Cardiac fibroblast (primary cell): ENCODE measurements at places on chromosomes 1 and 21.

- DNase-seq = no peak
Measured at GRCh38 chr1:56561227-56562019, 17.9 kb downstream of the PLPP3 start.

DNA sequence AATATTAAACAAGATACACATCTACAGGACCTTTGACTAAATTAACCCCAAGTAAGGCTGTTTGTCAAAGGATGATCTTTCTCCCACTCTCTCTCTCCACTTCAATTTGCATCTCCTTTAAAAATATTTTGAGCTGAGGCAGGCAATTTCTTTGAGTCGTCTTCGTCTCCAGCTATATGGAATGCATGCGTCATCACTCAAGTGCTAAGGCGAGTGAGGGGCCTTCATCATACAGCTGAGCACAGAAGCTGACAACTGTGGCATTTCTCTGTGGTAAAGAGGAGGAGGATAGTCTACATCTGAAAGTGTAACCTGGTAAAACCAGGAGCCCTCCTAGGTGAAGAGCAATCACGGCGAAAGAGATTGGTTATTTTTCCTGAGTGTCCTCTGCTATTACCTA, 7.6 kb downstream of the EPHX4 start:
- DNase-seq = peak; percentile 18

- DNase-seq = no peak
Measured at GRCh38 chr1:94593611-94594010, 52.1 kb upstream of the F3 start.

GRCh38 chr1:227922501-227923352, 25.0 kb downstream of the WNT9A start:
- DNase-seq = no peak

DNA sequence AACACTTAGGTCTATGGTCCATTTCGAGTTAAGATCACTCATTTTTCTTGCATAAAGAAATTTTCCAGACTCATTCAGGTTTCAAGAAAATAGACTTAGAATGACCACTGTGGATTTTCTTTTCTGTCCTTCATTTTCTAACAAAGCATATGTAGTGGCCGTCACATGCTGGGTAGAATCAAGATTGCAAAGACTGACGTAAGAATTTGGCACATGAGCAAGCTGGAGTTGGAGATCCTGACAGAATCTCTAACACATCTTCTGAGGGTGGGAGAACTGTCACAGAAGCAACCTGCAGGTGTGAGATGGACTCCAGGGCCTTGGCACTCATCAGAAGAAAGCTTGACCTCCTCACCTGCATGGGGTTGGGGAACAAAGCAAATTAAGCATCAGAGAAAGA, 28.6 kb downstream of the KIF26B start:
- DNase-seq = no peak

- DNase-seq = no peak
Measured at GRCh38 chr1:22057861-22058260, 5.4 kb downstream of the CDC42 start.

DNA sequence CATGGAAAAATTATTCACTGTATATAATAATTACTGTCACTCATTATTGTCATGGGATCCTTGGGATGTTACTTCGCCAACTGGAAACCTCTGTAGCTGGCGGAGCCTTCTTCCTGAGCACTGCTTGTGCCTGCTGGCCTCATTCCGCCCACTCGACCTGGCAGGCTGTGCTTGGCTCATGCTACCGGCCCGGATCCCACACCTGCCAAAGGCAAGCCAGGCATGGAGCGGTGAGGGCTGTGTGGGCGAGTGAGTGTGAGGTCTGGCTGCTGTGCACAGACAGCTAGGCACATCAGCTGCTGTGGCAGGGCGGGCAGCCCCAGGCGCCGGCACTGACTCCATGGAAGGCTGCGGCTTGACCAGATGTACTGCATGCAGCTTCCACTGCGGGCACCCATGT, 78.4 kb downstream of the DISP1 start:
- no peak for DNase-seq

- DNase-seq = no peak
Measured at GRCh38 chr1:197042676-197043341, 24.3 kb downstream of the F13B start.

DNA sequence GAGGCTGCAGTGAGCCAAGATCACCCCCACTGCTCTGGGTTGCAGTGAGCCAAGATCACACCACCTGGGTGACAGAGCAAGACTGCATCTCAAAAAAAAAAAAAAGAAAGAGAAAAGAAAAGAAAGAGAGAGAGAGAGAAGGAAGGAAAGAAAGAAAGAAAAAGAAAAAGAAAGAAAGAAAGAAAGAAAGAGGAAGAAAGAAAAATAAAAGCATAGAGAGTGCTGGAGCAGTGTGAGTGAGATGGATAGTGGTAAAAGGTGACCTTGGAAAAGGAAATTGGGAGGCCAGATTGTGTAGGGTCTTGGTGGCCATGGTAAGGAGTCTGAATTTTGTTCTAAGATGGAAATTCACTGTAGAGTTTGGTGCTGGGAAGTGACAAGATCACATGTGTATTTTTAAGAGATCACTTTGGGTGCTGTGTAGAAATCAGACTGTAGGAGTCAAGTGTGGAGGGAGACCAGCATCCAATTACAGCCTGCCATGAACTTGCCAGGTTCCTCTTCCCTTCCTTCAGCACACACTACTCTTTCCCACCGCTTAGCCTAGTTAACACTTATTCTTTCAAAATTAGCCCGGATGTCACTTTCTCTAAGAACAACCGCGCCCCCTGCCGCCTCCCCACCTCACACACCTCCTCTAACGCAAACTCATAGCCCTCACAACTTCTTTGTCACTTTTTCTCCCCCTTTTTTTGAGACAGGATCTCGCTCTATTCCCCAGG, 17.9 kb downstream of the MTX1 start:
- DNase-seq = peak; percentile 88

DNA sequence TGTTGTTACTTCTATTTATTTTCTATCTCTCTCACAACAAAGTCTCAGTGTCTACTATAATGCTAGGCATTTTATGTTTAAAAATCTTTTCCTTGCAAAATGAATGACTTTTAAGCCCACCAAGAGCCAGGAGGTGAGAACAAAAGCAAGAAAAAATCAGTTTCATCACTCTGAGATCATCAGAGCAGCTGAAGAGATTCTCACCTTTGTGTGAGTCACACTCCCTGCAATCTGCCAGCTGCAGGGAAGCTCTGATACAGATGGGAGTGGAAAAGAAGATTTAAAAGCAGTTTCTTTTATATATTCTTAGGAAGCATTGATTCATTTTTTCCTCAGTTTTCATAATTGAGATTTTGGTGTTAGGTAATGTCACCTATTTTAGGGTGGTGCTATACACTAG, 107.6 kb downstream of the LHX9 start:
- peak; percentile 34 for DNase-seq

DNA sequence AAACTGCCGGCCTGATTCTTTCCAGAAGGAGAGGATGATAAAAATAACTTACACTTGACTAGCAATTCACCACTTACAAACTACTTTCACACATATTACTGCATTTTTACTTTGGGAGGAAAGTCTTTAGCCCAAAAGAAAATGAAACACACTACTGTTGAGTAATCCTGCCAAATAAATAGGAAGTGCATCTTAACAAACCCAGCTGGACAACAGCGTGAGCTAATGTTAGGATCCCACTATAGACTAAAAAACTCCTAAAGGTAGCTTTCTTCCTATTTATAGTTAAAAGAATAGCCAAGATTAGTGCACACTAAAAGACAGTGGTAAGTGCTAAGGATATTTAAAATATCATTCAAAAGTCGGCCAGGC, 83.8 kb downstream of the HSF2BP start:
- DNase-seq = no peak
